ENCODE measurements at places on chromosomes 3 and 15.

DNA sequence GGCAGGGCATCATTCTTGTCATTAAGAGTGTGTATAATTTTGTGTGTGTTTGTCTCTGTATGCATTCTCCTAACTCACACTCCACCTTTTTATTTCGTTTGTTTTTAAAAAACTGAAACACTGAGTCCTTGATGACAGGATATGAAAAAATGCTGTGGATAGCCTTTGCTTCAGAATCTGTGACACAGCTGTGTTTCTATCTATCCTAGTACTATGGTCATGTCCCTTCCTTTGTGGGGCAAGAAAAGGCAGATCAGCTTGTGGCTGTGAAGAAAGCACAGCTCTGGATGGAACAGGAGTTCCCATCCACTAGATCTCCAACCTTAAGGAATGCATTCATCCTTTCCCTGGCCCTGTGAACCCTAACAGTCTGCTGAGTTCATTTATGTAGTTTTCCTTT, 60.3 kb downstream of the OTOL1 start:
- no peaks in the 10 kb centered on the region for H3K27me3 ChIP-seq
- no peak overlapping the region for H3K27ac ChIP-seq
- no peak for DNase-seq
- no peaks in the 10 kb centered on the region for H3K4me1 ChIP-seq

GRCh38 chr3:107216711-107217110, 160.5 kb upstream of the CCDC54 start:
- H3K4me1 ChIP-seq, result no peaks in the 10 kb centered on the region
- H3K27ac ChIP-seq, result no peak overlapping the region
- H3K27me3 ChIP-seq, result no peaks in the 10 kb centered on the region

GRCh38 chr3:106438887-106439286, 570.1 kb upstream of the CBLB start:
- no peaks in the 10 kb centered on the region for H3K27me3 ChIP-seq
- DNase-seq, result no peak
- H3K36me3 ChIP-seq, result no peaks in the 10 kb centered on the region
- H3K4me3 ChIP-seq, result no peak overlapping the region

- H3K4me3 ChIP-seq, result no peak overlapping the region
- no peak overlapping the region for H3K27ac ChIP-seq
- DNase-seq, result no peak
- no peaks in the 10 kb centered on the region for H3K4me1 ChIP-seq
- H3K36me3 ChIP-seq, result no peaks in the 10 kb centered on the region
- no peaks in the 10 kb centered on the region for H3K27me3 ChIP-seq
These were observed 6.9 kb upstream of the CLPX start for GRCh38 chr15:65192016-65192415.

- H3K27ac ChIP-seq, result no peak overlapping the region
- peaks cover 8% of the 10 kb centered on the region for H3K4me1 ChIP-seq
- DNase-seq, result no peak
These were observed 147.2 kb upstream of the TPM1 start for GRCh38 chr15:62895139-62895866.

GRCh38 chr3:55185380-55185779, 257.5 kb upstream of the LRTM1 start:
- H3K36me3 ChIP-seq, result no peaks in the 10 kb centered on the region
- H3K27me3 ChIP-seq, result no peaks in the 10 kb centered on the region
- no peak overlapping the region for H3K4me3 ChIP-seq
- H3K27ac ChIP-seq, result no peak overlapping the region
- DNase-seq, result no peak

- H3K27me3 ChIP-seq, result no peaks in the 10 kb centered on the region
These were observed 62.8 kb upstream of the IMPG2 start for GRCh38 chr3:101383156-101383575.

Data from colonic mucosa (tissue), 4 donors.